ENCODE measurements at places on chromosomes 7 and 10.
A peak's percentile ranks its signal among the peaks of the same experiment; 100 is the strongest.

GRCh38 chr7:135723411-135723810, 4.6 kb downstream of the SLC13A4 start:
- DNase-seq, result no peak

- no peak for DNase-seq
These were observed 46.1 kb upstream of the FMC1 start for GRCh38 chr7:139294951-139295575.

GRCh38 chr7:127710635-127711034, 58.6 kb downstream of the SND1 start:
- no peak for DNase-seq

DNA sequence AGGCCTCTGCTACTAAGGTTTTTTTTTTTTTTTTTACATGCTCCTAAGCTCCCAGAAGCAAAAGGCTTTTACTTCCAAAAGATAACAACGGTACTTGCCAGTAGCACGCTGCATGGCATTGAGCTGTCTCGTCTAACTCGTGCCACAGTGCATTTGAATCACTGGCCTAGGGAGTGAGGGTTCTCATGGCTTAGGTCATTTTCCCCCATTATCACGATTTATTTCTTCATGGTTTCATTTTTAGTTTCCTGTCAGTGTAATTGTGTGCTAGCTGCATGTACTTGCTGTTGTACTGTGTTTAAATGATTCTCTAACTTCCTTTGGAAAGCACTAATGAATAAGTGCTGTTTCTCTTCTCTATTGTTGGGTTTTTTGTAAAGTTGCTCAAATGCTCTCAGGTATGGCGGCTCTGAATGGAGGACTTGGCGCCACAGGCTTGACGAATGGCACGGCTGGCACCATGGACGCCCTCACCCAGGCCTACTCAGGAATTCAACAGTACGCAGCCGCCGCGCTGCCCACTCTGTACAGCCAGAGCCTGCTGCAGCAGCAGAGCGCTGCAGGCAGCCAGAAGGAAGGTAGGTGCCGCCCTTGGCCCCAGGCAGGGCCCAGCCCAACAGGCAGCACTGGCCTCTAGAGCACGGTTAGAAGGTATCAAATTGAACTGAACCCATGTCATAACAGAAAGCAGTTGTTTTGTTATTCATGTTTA, 290.5 kb downstream of the USP6NL start:
- no peak for DNase-seq

- DNase-seq, result peak; percentile 65
These were observed 160.8 kb downstream of the SPAG6 start for GRCh38 chr10:22505911-22506685.

GRCh38 chr7:34928052-34928451, 109.2 kb downstream of the DPY19L1 start:
- peak; percentile 38 for DNase-seq

DNA sequence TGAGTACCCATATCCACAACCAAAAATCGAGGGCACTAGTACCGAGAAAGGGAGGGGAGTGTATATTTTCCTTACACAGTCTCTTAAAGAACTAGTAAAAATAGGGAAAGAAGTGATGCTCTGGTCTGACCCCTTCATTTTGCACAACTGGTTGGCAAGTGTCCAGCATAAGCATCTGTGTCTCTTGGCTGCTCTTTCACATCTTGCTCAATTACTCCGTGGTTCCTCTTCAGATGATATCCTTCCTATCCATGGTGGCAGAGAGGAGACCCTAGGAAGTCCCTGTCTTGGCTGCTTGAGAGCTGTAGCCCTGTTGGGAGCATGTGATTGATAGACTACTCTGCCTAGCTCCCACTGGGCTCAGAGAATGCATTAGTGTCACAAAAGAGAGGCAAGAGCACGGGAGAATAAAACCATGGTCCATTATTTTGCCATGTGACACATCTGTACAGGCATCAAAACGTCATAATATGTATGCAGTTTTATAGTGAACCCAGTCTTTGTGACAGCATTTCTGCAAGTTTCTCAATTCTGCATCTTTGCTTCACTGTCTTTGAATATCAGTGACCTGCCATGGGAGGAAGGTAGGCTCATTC, 111.8 kb upstream of the ANKRD1 start:
- DNase-seq, result peak; percentile 14

DNA sequence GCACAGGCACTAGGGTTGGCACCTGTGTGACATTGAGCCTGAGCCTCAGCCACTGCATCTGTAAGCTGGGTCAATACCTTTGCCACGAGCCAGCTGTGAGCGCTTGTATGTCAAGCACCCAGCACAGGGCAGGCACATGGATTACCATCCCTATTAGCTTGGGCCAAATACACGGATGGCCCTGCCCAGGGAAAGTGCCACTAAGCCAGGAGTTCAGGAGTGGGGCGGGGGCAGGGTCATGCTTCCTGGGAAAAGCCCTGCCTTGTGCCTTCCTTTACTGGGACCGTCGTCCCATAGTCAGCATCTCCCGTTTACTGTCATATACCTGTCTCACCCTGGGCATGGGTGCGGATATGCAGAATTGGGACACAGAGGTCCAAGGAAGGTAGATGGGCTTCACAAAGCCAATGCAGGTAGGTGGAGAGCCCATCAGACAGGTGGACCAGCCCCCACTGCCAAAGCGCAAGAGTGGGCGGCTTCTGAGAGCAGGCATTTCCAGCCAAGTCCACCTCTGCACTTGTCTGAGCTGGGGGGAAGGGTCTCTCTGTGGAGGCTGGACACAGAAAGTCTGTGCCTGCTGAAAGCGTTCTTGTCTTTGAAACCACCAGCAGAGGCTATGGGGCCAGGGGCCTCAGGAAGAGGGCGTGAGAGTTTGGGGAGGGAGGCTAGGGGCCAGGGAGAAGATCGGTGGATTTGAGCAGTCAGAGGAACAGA, 72.6 kb downstream of the VWA2 start:
- no peak for DNase-seq

GRCh38 chr10:3811291-3811870, 26.4 kb upstream of the KLF6 start:
- DNase-seq, result peak; percentile 59

DNA sequence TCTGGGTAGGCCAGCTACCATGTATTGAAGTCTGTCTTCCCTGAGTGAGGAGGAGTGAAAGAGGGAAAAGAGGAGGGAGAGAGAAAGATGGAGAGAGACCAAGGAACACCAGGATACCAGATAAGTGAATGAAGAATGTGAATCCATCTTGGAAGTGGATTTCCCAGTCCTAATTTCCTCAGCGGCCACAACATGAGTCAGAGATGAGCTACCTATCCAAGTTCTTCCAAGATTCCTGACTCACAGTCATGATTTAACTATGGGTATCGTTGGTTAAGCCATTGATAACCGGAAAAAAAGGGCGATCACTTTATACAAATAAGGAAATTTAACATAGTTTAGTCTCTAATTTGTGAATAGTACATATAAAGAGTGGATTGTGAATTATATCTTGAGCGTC, 561.8 kb downstream of the ATRNL1 start:
- no peak for DNase-seq

DNA sequence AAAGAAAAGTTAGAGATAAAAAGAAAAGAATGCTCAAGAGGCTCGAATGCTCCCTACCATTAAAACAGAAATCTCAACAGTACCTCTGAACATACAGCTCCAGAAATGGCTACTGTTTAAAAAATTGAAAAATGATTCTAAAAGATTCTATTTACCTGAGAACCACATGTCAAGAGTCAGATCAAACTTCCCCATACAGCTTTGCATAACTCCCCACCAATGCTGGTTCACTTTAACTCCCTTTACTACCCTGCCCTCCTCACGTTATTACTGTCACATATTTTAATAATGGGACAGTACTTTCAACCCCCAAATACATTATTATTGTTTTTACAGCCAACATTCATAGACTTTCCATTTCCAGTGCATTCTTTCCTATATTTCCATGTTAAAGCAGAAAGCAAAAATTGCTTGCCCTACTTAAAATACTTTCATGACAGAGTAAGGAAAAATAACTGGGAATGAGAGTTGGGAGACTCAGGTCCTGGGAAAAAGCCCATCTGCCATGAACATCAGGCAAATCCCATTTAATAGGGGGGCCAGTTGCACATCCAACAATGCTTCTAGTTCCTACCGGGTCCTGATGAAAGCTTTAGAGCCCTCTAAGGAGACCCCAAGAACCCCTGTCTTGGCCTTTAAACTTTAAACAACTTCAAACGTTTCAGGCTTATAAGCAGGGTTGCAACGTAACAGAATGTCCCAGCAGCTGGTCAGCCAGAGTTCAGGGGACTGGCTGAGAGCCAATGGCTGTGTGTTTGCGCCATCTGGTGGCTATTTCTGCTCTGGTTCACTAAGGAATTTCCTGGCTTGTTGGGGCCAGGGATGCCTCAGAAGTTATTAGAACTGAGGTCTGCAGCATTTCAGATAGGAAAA, 247.4 kb downstream of the ELMO1 start:
- peak; percentile 83 for DNase-seq

- no peak for DNase-seq
These were observed 150.0 kb upstream of the BET1 start for GRCh38 chr7:94154182-94154581.

GRCh38 chr7:138756591-138757242, 41.1 kb upstream of the TMEM213 start:
- DNase-seq, result no peak

- no peak for DNase-seq
These were observed 103.3 kb downstream of the GRB10 start for GRCh38 chr7:50679218-50680007.

- DNase-seq, result no peak
These were observed 64.8 kb upstream of the PAPSS2 start for GRCh38 chr10:87594864-87595263.

DNA sequence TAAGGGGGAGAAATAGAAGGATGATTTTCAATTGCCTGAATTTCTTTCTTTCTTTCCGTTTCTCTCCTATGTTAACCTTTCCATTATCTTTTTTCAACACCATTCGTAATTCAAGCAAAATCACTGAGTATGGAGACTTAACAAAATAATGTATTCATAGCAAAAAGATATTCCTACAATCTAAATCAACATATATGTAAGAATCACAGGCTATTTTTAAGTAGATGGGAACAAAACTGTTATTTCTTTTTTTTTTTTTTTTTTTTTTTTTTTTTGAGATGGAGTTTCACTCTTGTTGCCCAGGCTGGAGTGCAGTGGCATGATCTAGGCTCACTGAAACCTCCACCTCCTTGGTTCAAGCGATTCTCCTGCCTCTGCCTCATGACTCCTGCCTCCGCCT, 27.2 kb upstream of the JMJD1C start:
- no peak for DNase-seq

DNA sequence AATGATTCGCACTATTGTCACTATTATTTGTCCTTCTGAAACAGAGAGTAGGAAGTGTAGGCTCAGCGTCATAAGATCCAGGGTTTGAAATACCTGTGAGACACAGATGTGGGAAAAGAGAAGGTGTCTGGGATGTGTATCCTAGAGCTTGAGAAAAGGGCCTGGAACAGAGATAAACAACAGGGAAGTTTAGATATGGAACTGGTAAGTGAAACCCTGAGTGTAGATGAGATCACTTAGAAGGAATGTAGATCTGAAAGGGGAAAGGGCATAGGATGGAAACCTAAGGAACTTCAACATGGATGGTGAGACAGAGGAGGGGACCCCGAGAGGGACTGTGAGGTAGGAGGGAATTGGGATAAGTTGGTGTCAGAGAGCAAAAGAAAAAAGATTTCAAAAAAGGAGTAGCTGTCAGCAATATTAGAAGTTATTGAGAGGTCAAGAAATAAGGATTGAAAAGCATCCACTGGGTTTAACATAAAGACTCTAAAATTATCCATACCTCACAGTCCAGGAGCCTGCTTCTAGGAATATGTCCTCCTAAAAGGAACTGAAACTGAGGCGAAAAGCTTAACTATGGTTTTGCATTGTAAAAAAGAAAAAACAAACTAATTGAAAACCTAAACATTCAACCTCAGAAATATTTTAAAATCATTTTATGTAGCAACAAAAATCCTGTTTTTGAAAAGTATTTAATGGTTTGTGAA, 119.2 kb upstream of the NPVF start:
- no peak for DNase-seq

- peak; percentile 64 for DNase-seq
These were observed 719 bp downstream of the DPY19L1 start for GRCh38 chr7:35036361-35037171.

- DNase-seq, result no peak
These were observed 51.4 kb downstream of the BTAF1 start for GRCh38 chr10:91974960-91975359.

- no peak for DNase-seq
These were observed 927 bp upstream of the DEPP1 start for GRCh38 chr10:44979281-44980191.

GRCh38 chr10:72259491-72260238, 14.1 kb upstream of the DDIT4 start:
- DNase-seq, result no peak

DNA sequence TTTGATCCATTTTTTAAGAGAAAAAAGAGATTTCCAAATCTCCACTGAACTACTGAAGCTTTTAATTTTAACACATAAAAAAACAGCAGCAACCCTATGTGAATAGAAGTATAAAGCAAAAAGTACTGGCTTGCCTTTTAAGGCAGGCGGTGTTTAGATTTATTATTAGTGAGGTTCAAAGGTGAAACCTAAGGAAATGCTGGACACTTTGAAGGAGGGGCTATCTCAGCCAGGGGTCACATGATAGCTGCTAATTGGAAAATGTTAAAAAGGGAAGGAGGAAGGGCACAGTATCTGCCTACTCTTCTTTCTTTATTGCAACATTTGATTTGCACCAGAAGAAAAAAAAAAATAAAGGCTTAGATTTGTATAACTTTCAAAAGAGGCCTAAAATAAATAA, 183.8 kb downstream of the SKAP2 start:
- DNase-seq, result no peak

DNA sequence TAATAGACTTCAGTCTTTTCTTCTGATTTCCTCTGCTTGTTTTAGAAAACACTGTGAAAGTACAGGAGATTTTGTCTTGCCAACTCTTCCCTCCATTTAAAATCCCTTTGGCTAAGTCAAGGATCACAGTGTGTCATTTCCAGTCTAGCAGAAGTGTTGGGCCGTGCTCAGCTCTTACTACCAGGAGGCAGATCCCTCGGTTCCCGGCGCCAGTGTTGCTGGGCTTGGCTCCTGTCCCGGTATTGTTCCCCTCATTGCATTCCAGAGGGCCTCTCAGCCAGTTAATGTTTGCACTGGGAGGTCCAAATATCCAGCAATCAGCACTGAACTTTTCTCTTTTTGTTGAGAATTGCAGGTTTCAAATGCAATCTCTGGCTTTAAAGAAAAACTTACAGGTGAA, 612.1 kb upstream of the MGMT start:
- peak; percentile 75 for DNase-seq

DNA sequence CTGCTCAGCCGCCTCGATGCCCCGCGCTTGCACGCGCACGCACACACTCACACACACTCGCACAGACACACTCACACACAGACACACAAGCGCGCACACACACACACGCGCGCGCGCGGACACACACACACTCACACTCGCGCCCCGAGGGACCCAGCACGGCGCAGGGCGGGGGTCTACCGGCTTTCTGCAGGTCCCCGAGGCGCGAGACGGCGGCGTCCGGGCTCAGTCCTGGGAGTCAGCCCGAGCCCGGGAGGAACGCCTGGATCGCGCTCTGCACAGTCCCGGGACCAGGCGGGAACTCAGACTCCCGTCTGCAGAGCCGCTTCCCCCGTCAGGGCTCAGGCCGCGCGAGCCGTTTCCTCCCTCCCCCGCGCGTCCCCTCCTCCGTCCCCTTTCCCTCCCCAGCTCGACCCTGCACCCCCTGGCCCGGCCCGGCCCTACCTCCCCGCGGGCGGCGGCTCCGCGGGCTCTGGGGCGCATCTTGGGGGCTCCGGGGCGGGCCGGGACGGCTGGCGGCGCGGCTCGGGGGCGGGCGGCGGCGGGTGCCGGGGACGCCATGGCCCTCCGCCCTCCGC, 464 bp downstream of the DENND2A start:
- peak; percentile 38 for DNase-seq

All from transverse colon (tissue), 4 donors.